ENCODE measurements at places on chromosomes 7 and 10. TPM values are rescaled to one million over a fixed set of nuclear protein-coding genes. Genes with fewer than 3 reads are reported as not detected.

- DNase-seq, result no peak
Observed at GRCh38 chr10:7625836-7626235, 40.9 kb downstream of the ITIH5 start.

METTL27 gene
- 6.1 TPM for total RNA-seq

- DNase-seq, result no peak
Observed at GRCh38 chr7:155256761-155257481, 40.8 kb upstream of the INSIG1 start.

SGPL1 gene
- 59.0 TPM for total RNA-seq

SEMA3A gene
- 8.5 TPM for total RNA-seq

GRCh38 chr7:92095380-92095779, 38.9 kb downstream of the CYP51A1 start:
- no peak for DNase-seq

Data from endothelial cell (in vitro differentiated cells).